ENCODE measurements at places on chromosomes 4 and X.
A peak's percentile ranks its signal among the peaks of the same experiment; 100 is the strongest.

DNA sequence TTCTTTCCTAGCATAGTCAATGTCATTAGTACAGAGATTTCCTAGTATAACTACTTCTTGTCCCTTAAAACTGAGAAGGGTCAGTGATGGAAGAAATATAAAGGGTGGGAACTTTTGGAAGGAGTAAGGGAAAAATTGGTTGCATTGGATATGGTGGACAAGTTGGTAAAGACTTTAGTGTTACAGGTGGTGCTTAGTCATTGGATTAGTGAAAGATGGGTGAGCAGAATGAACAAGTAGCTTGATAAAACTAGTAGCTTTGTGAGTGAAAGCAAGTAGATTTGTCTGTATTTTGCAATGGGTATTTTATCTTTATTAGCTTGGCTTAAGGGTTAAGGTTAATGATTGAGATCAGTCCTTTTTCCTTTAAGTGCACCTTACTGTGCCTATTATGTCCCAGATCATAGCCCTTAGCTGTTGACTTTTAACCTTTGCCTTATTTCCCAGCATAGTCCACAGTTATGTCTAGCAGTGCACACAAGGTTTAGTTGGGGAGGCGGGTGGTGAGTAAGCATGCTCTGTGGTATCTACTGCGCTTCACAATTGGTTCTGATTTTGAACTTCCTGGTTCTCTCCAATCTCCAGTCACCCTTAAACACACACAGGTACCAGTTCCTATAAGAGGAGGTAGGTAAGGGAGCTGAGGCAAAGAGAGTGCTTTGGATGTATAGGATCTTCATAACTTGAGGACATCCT lies 9.5 kb downstream of the WDR44 start:
- no peak for DNase-seq

GRCh38 chrX:133985164-133985966 lies at the start of gene GPC3:
Gene GPC3, minus strand, starts transcription at chrX:133985594.
- DNase-seq, result peak; percentile 17

- DNase-seq, result no peak
Measured at GRCh38 chr4:35643661-35644060, 600.7 kb downstream of the ARAP2 start.

GRCh38 chr4:185865901-185866328 lies 53.9 kb upstream of the SORBS2 start:
- DNase-seq, result no peak

DNA sequence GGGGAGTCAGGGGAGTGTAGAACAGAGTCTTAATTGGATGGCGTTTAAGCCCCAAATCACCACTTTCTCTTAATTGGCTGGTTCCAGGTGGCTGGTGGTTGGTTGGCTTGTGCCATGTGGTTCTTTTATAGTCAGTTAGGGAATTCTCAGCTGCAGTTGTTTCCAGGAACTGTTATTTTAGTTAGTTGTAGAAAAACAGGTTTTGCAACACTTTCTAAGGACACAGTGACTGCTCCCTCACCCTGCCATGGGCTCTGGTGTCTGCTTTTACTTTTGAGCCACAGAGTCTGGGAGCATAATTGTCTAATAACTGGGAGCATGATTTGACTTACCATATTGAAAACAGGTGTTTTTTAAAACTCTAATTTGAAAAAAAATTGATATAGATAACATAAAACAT lies 75.8 kb upstream of the PCDH18 start:
- DNase-seq, result no peak

- DNase-seq, result no peak
Measured at GRCh38 chr4:89411539-89412309, 104.1 kb upstream of the GPRIN3 start.

DNA sequence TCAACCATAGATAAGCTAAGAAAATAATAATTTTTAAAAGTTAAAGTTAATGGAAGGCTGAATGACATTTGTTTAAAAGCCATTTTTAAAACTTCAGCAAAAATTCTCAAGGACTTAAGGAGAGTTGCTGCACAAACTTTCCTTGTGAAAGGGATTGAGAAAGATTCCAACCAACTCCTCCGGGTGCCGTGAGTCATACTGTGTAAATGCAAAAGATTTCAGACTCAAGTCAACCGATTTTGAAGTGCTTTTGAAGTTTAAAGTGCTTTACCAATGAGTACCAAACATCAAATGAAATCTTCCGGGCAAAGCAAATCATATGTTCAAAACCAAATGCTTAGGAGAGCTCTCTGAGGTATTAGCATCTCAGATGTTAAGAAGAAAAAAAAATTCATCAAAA lies 31.4 kb downstream of the VCX2 start:
- DNase-seq, result no peak

All from CD4-positive, alpha-beta T cell treated with Interleukin-15 for 1 hour (primary cell).